ENCODE measurements at places on chromosomes 1 and 21.

- no peak for DNase-seq
Observed at GRCh38 chr1:47557066-47557465, 119.2 kb downstream of the FOXD2 start.

DNA sequence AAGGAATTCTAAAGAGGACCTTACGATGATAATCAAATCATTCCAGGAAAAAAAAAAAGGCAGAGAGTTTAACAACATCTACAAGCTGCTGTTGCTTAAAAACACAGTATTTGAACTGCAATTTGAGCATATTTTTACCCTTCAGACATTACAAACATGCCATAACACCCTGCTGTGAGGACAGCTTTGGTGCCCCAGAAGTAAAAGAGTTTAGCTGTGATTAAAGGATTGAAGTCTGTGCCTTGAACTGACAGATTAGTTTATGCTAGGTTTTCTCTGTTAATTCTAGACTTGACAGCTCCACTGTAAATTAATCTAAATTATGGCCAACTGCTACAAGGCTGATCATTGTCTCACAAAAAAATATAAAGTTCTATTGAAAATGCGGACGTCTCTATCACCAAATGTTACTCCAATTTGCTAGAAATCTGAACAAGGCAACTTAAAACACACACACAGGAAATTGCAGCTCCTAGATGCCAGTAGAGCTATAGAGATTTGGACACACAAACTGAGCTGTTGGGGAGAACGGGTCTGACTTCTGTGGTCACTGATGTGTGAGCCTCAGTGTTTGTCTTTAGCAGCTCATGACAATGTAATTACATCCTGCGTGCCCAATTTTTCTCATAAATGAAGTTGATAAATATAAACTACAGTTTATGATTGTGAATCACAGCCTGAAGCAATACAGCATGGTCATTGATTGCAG, 217.9 kb downstream of the NTNG1 start:
- DNase-seq = no peak

DNA sequence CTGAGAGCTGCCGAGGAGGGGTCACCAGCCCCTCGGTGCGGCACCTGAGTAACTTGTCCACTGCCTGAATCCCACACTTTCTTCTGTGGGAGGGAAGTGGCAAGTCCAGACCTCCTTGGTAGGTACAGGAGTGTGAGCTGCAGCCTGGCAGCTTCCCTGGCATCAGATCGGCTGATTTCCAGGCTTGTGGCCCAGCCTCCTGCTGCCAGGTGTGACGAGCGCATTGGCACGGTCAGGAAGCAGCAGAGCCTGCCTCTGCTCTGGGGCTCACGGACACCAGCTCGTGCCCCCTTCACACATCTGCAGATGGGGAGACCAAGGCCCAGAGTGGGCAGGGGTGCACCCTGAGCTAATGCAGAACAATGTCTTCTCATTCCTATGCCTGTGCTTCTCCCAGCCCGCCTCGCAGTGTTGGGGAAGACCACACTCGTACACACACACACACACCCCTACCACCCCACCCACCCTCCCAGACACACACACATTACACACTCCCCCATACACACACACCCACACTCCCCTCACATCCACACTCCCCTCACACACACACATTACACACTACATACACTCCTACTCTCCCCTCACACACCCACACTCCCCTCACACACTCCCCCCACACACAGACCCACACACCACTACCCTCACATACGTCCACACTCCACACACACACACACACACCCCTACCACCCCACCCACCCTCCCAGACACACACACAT, 33.1 kb upstream of the SELENON start:
- no peak for DNase-seq

- no peak for DNase-seq
Observed at GRCh38 chr1:226223157-226223785, at the start of gene MIXL1. Gene MIXL1, plus strand, starts transcription at chr1:226223664. Its CDS starts 18 bp downstream, at chr1:226223682.

DNA sequence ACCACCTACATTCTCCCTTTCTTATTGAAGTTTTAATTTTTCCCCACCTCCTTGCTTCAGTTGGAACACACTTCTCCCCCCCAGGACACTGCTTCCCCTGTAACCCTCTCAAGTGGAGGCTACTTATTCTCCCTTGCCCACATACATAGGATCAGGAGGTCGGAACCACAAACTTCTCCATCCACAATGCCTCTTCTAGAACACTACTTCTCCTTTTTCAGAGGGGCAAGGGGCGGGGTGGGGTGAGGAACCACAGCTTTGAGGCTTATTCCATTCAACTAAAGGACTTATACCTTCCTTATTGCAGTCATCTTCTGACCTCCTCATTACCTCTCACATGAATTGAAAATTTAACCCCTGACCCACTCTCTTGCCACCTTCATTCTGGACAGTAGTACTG, 81.3 kb downstream of the NEK7 start:
- no peak for DNase-seq

- no peak for DNase-seq
Observed at GRCh38 chr21:26445440-26445839, 127.6 kb downstream of the CYYR1 start.

DNA sequence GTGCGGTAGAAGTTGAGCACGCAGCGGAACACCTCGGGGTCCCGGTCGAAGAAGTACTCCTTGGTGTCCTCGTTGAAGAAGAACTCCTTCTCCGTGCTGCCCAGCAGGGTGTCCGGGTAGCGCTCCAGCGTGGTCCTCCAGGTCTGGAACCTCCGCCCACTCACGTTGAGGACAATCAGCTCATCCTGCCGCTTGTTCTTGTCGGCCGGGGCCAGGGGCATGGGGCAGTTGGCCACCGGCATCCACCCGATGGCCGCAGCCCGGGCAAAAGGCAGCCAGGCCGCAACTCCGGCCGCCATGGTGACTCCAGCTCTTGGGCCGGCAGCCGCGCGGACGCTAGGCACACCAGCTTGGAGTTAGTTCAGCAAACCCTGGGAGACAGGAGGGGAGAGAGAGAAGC, 7.0 kb downstream of the KCND3 start:
- DNase-seq = no peak

DNA sequence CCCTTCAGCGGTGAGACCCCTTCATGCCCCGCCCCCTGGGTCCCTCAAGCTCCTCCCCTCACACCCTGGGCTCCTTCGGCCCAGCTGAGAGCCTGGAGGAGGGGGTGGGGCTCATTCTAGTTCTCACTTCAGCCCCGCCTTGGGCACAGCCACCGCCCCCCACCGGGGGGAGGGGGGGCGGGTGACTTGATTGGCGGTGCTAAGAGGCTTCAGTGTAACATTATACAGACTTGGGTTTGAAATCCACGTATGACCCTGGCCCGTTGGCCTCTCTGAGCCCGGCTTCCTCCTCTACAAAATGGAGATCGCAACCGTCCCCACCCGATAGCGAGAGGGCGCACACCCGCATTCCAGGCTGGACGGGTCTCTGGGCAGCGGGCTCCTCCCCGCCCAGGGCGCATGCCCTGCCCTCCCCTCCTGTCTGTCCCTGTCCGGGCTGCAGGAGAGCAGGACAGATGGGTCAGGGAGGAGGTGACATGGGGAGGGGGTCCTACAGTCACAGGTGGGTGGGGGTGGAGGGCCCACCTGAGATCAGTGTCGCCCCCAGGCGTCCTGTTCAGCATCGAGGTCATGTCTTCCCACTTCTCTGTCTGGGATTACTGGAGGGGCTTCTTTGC, 5.1 kb downstream of the CLCNKB start:
- DNase-seq = peak; percentile 56

GRCh38 chr1:66434096-66434495, 99.9 kb upstream of the SGIP1 start:
- no peak for DNase-seq

DNA sequence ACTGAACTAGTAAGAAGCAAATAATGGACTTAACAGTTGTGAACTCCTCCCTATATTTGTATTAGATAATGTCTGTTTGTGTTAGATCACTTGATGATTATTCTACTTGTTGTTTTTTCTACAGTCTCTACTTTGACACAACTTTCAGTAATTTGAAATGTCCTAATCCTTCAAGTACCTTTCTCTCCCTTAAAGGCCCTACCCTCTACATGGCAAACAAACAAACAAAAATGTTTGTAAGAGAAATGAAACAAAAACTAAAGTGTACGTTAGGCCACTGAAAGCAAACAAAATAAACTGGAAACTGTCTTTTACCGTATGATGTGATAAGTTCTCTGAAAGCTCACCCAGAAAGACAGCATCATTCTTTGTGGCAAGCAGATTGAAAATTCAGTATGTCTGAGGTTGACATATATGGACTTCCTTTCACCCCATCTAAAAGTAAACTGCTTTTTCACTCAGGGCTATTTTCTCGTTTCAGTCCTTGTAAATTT, 255.9 kb upstream of the SNX7 start:
- no peak for DNase-seq

- DNase-seq = no peak
Observed at GRCh38 chr1:43199093-43199726, 27.1 kb downstream of the CFAP57 start.

DNA sequence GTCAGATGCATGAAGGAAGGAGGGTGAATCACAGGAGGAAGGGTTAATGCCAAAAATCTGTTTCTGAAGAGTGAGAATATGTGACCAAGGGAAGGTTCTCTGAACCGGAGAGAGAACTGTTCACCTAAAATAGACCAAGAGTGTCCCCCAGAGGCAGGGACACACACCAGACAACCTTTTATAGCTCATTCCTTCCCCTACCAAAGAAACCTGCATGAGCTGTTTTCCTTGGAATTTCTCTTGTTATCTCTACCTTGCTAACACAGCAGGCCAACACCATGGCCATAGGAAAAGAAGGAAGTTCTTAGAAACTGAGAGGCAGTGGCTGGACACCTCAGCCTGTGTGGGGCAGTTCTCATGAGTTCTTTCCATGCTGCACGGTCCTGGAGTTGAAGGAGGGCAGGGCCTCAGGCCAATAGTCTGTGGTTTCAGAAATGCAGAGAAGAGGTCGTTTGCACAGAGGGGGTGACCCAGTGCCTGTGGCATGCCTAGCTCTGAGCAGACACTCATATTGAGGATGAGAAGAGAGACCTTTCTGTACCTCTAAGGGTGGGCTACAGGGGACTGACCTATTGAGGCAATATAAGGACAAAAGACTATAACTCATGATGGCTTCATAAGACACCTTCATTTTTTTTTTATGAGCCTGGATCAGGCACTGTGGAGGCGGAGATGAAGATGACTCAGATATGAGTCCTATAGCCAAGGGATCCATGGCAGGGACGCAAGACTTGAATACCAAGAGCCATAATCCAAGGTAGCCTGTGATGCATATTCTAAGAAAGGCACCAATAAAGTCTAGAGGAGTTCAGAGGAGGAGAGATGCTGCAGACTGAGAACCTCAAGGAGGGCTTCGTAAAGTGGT, 39.4 kb downstream of the IGFN1 start:
- no peak for DNase-seq

DNA sequence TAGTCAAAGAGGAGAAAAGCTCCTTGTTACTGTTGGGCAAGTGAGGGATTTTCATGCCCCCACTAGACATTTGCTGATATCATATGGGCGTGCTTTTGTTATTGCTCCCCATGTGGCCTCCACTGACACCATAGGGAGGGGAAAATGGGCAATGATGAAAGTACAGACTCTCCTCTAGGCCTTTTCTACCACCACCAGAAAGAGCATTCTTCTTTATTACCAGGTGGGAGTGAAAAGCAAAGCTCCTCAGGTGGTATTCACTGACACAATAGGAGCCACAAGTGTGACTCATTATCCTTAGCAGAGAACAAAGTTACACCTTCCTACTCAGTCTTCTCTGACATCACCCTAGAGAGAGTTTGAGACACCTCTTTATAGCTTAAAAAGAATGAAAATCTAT, 667.1 kb downstream of the LTN1 start:
- no peak for DNase-seq

DNA sequence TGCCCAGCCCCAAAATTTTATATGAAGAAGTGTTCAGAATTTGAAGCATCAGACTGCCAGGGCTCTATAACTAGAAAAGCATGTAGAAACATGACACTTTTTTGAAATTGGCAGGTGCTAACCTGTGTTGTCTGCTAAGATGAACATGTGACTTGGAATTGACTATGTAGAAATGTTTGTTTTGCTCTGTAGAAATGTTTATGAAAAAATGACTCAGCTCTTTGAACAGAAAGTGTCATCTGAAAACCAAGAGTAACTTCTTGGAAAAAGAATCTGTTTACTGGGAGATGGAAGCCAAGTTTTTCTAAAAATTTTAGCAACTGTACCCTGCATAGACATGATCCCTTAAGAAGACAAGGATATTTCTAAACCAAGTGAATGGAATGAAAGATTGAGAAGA, 59.2 kb downstream of the LHX9 start:
- no peak for DNase-seq
